NCI-H1092 treated with DMSO at 0.1 percent for 48 hours (cell line): ENCODE measurements at places on chromosomes 4 and X.
A peak's percentile ranks its signal among the peaks of the same experiment; 100 is the strongest.

DNA sequence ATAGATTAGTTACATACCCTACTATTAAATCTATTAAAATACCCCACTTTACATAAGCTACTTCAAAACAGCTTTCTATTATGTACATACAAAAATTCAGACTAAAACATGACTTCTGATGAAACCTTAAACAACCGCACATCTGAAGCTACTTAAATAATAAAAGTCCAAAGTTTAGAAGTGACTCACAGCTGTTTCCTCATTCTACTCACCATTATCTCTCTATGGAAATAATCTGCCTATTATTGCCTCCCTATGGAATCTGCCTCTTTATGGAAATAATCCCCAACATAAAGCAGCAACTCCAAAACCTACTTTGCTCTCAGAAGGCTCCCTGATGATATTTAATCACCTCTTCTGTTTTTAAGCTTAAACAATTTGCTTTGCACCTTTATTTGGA lies 15.7 kb upstream of the BANK1 start:
- no peak for DNase-seq

DNA sequence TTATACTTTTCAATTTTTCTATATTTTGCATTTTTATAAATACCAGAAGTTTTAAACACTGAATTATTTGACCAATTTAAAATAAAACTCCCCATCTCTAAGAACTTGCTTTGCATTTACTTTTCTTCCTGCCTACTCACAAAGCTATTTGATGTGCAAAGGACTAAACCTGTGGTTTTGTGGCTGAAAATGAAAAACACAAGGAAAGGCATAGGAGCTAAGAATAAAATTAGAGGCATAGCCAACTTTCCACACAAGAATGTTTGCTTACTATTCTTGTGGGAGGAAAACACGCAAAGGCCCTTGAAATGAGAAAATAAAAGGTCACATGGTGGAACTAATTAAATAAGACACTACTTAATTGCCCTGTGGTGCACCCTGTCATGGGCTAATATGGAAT lies 221.2 kb downstream of the KLHL13 start:
- DNase-seq: no peak

DNA sequence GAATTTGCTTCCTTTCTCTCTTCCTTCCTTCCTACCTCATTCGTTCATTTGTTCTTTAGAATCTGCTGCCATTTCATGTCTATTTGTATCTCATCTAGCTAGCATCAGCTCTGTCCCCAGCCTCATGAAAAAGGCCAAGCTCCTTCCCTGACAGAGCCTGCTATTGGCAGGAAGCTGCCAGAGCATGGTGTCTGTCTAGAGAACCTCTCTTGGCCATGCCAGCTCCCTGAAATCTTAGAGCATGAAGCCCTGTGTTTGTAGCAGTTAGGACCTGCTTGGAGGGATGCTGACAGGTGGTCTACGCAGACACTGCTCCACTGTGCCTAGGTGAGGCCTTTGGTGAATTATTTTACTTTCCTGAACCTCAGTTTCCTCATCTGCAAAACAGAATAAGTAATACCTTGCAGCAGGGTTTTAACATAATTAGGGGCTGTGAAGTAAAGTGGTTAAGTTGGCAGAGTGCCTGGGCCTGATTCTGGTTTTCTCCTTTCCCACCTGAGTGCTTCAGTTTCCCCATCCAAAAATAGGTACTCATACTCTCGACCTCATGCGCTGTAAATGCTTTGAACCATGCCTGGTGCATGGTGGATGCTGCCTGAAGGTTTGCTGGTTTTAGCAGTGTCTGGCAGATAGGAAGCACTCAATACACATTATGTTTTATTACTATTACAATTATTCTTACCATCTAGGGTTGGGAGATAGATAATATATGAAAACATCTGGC lies 4.7 kb downstream of the PTTG2 start:
- DNase-seq: no peak

- no peak for DNase-seq
Measured at GRCh38 chr4:40502220-40502619, 127.4 kb downstream of the RBM47 start.

DNA sequence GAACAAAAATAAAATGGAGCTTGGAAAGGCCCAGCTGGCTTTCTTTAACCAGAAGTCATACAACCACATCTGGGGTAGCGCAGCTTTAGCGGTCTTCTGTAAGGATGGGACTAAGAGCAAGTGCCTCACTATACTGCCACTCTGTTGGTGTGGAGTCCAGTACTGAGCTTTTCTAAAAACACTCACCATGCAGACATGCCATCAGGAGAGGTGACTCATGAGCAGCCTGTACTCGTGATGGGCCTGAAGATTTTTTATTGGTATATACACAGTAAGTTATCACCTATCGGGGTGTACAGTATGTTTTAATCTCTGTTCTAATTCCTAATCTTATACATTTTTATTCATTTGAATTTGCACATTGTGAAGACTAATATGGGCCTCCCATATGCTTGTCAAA lies 9.6 kb downstream of the PPP3CA start:
- DNase-seq: no peak

GRCh38 chr4:144740316-144740715 lies 94.4 kb downstream of the HHIP start:
- no peak for DNase-seq

- DNase-seq: no peak
Measured at GRCh38 chr4:171002246-171002645, 811.0 kb upstream of the GALNTL6 start.

GRCh38 chr4:184826691-184827270 lies 1.0 kb upstream of the ACSL1 start:
- peak; percentile 62 for DNase-seq

- no peak for DNase-seq
Measured at GRCh38 chr4:58760100-58760499, 1649.9 kb upstream of the IGFBP7 start.

DNA sequence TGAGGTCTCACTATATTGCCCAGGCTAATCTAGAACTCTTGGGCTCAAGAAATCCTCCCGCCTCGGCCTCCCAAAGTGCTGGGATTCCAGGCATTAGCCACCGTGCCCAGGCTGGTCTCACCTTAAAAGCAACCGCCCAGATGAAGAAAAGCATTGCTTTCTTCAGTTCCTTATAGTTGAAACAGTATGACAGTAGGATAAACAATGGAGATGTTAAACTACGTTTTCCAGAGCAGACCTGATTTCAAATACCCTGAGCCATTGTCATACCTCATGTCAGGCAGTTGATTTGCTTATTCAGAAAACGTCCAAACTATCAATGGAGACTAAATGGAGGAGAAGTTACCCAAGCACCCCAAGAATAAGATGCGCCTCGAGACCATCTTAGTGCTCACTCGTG lies 26.3 kb upstream of the TMEM131L start:
- DNase-seq: no peak

DNA sequence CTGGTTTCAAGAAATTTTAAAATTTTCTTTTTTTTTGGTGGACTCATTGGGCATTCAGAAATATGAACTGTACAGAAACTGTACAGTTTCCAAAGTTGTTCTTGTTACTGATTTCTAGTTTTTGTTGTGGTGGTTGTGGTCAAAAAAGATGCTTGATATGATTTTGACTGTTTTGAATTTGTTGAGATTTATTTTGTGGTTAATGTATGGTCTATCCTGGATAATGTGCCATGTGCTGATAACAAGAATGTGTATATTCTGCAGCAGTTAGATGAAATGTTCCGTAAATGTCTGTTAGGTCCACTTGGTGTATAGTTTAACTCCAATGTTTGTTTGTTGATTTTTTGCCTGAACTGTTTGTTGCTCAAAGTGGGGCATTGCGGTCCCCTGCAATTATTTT lies 127.6 kb upstream of the NUDT6 start:
- no peak for DNase-seq

- DNase-seq: no peak
Measured at GRCh38 chrX:119189595-119189994, 46.5 kb upstream of the PGRMC1 start.

- DNase-seq: no peak
Measured at GRCh38 chrX:123481913-123482851, 250.7 kb downstream of the THOC2 start.

DNA sequence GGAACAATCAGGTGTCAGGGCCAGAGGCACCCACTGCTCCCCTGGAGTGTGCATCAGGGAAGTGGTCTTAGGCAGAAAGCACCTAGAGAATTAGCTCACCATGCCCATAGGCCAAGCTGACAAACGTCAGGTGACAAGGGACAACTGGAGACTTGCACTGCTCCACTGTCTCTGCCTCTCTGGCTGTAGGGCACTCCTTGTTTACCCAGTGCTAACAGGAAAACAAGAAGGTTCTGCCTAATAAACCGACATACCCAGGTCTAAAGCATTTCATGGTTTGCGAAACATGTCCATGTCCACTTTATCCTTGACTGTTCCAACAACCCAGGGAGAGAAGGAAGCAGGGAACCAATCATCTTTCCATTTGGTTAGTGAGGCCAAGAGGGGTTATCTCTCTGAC lies 92.5 kb upstream of the MAMLD1 start:
- DNase-seq: no peak

DNA sequence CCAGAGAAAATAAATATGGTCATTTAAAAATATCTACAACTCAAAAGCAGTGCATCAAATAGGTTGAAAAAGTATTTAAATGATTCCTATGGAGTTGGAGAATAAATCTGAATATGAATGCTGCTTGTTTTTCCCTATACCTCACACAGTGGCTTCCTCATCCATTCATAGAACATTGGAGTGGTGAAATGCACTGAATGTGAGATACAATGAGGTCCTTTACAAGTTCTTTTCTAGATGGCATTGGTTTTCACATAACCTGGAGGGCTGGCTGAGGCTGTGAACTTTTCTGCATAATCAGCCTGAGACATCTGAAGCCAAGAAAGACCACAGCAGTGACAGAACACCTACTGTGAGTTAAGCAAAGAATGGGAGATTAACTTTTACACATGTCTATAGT lies 279.1 kb upstream of the NRK start:
- no peak for DNase-seq

GRCh38 chr4:150115851-150116250 lies 37.6 kb downstream of the DCLK2 start:
- DNase-seq: no peak

DNA sequence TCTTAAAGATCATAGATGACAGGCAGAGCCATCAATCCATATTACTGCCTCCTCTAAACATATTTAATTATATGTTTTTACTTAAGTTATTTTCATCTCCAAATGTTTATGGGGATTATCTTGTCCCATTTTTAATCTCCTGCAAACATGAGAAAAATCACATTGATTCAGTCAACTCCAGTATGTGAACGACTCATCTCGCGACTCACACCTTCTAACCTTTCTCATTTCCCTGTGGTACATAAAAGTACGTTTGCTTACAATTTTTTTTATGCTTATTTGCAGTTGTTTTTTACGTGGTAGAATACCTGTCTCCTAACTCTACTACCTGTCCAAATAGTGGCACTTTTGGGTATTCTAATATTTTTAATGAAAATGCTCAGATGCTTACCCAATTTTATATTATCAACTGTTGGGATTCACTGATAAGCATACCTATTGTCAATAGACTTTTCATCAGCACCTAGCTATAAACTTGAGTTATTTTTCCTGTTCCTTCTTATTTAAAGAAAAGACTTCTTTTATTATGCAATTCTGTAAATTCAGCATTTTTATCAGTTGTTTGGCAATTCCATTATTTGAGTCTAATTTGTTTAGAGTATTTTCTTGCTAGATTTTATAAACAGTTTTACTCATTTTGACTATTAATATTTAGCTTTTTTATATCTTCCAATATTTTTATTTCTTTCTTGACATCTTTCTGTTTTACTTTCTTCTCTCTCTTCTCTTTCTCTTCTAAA lies 276.6 kb downstream of the ANK2 start:
- no peak for DNase-seq

GRCh38 chr4:54585321-54586000 lies 72.3 kb upstream of the KIT start:
- DNase-seq: no peak

DNA sequence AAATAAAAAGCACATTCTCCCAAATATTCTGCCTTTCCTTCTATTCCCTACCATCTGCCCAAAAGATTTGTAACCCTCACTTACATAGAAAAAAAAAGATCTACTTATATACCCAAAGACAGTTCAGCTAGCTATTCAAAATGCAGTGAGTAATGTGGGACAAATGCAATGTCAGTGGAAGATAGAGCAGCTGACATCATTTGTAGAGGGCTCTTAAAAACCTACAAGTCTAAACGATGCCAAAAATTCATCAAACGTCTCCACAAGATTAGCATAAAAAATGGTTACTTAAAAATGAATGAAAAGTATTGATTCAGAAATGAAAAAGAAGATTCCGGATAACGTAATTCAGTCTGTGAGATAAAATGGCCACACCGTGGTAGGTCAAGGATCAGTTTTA lies 96.5 kb downstream of the ASB9 start:
- no peak for DNase-seq

GRCh38 chr4:5887361-5888221 lies 5.3 kb downstream of the CRMP1 start:
- no peak for DNase-seq

- no peak for DNase-seq
Measured at GRCh38 chr4:5715357-5715756, 4.4 kb downstream of the EVC start.

DNA sequence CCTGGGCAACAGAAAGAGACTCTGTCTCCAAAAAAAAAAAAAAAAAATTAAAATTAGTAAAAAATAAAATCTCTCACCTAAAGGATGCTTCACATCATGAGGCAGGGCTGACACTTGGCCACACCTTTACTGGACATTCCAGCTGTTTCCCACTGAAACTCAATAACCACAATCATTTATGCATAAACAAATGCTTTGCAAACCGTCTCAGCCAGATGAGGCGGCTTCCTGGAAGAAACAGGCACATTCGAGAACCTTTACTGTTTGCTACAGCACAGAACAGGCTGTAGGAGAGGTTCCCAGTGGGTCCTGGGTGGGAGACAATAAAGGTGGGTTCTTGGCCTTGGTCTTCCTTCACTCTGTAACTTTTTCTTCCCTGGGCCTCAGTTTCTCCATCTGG lies 10.9 kb upstream of the TBC1D14 start:
- DNase-seq: no peak

GRCh38 chr4:78369679-78370078 lies 181.9 kb upstream of the ANXA3 start:
- DNase-seq: peak; percentile 59

DNA sequence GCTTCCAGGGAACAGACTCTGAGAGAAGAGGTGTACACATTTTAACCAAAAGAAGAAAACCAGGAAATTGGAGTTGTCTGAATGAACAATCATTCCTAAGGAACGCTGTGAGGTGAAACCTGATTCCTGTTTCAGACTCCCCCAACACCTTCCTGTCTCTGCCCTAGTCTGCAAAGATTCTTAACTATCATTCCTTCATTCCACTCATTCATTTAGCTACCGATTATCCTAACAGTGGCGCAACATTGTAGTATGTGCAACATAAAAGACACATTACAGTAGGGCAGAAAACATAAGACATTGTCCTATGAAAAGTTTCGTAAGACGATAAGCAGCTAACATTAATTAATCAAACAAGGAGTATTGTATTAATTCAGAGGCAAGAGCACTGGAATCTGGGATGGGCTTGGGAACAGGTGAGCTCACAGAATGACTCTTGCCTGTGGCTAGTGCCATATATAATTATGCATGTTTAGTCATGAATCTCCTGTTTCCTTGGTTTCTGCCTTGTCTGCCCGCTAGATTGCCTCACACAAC lies 23.8 kb upstream of the ADH7 start:
- DNase-seq: no peak
